ENCODE measurements at places on chromosomes 16 and 17.

DNA sequence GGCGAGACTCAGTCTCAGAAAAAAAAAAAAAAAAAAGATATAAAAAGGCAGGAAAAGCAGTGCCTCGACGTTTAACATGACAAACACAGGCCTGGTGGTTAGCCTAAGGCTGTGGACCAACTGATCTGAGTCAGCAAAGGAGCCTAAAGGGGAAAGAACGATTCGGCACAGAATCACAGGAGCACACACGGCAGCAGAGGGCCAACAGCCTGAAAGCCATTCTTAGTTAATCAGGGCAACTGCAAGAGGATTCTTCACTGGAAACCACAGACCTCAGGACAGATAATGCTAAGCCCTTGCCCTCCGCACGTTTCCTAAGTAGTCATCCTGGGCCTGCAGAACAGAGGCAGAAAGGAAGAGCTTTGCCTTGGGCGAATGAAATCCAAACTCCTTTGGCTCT, 14.7 kb downstream of the TMEM11 start:
- no peak for ATAC-seq

GRCh38 chr16:30700491-30700890, 1.5 kb downstream of the SRCAP start:
- no peak for ATAC-seq

GRCh38 chr17:79593205-79593604, 17.6 kb downstream of the RBFOX3 start:
- no peak for ATAC-seq

DNA sequence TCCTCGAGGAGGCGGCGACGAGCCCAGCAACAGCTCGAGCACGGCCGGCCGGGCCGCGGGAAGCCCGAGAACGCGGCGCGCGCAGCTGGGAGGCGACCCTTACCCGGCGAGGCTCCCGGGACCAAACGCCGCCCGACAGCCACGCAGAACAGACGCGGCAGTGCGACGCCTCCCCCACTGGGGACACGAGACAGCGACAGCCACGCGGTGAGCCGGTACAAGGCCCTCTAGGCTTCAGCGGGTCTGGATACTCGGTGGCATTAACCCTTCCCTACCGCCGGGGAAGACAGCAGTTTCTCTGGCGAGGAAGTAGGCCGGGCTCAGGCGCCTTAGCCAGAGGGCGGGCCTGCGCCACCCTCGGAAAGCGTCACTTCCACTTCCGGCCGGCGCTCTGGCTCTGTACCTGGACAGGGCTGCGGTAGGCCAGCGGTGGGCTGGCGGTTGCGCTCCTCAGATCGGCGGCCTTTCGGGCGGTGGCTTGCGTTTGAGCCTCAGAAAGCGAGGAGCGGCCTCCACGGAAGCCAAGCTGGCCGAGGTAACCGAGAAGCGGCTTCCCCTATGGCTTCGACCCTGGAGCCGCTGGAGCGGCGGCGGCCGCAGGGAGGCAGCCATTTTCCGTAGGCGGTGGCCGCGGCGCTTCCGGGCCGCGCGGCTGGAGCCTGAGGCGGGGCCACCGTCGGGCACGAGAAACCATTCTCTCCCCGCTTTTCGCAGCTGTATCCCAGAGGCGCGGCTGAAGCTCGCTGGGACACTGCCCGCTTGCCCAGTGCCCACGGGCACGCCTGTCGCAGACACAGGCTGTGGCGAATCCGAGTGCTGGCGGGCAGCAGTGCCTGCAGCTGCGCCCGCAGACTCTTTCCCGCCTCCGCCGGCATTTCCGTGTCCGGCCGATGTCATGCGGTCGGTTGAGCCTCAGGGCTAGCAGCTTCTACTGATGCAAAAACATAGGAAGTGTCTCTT, at the start of the genes TIGD7 and ZNF75A:
Gene TIGD7, minus strand, starts transcription at position 322 of the 960 bp plus-strand sequence. CDS start 4,816 bp downstream, outside the sequence.
Gene ZNF75A, plus strand, starts transcription at position 389 of the 960 bp plus-strand sequence. CDS start 2,932 bp downstream, outside the sequence.
- peak; percentile 99 for ATAC-seq

DNA sequence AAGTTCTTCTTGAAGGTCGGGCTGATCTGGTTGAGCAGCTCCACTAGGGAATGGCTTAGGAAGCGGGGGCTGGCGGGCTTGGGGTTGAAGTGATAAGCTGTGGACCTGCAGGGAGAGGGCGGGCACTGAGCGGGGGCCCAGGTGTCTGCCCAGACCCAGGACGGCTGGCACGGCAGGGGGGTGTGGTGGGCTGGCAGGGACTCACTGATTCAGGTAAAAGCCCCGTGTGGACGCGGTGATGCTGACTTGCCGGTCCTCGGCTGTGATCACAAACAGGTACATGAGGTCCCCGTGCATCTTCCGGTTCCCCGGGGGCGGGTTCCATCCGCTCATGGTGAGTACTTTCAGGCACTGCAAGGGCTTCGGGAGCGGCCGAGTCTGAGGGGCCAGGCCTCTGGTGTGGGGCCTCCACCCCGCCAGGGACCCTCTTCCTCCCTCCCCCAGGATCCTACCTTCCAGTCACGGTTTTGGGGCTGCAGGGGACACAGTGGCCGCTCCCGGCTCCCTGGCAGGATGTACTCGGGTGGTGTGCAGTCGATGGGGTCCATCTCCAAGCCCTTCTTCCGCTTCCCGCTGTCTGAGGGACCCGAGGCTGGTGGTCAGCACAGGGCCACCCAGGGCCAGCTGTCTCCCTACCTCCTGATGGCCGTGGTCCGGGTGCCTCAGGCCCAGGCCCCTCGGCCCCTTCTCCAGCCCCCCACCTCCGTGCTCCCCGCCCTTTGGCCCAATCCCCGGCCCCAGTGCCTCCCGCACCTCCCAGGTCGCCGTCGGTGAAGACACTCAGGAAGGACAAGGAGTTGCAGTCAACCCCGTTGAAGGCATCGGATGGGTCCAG, 10.2 kb downstream of the CLUH start:
- peak; percentile 18 for ATAC-seq

DNA sequence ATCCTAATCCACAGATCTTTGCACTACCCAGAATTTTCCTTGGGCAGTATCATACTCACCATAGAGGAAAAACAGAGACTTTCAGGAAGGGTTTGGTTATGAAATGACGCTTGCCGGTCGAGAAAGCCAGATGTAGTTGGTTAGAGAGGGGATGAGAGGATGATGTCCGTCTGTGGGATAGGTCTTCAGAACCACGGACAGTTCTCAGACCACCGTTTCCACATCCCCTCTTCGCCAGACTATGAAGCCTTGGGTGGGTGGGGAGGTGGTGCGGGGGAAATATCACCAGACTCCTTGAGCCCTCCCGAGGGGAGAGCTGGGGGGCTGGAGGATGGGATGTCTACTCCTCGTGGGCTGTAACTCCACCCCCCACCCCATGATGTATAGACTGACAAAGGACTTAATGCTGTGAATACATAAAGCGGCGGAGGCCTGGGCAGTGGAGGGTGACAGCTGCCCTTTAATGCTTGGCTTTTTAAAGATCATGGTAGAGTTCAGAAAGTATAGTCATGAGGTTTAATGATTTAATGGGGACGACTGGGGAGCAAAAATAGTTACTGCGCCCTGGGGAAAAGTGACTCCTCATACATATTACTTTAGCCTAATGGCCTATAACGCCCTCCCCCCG, 96.6 kb downstream of the MRM1 start:
- no peak for ATAC-seq

DNA sequence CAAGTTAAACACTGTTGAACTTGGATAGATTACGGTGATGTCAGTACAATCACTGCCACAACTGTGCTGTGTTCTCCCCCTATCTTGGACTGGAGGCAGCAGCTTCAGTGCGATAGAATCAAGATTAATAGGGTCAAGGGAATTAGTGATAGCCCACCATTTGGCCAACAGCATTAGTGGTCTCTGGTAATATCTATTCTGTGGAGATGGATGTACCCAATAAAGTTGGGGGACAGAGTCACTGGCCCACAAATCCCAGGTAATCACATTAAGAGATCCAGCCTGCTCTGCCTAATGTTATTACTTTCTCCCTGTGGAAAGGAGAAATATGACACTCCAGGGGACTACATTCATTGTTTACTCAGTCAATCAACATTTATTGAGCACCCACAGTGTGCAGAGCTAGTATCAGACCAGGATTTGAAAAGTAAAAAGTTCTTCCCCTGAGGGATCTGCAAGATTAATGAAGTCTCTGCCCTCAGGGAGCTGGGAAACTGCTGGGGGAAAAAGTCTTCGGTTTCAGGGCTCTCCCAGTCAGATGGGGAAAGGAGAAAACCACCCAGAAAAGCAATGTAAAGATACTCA, 23.6 kb upstream of the ATP5MC1 start:
- no peak for ATAC-seq

DNA sequence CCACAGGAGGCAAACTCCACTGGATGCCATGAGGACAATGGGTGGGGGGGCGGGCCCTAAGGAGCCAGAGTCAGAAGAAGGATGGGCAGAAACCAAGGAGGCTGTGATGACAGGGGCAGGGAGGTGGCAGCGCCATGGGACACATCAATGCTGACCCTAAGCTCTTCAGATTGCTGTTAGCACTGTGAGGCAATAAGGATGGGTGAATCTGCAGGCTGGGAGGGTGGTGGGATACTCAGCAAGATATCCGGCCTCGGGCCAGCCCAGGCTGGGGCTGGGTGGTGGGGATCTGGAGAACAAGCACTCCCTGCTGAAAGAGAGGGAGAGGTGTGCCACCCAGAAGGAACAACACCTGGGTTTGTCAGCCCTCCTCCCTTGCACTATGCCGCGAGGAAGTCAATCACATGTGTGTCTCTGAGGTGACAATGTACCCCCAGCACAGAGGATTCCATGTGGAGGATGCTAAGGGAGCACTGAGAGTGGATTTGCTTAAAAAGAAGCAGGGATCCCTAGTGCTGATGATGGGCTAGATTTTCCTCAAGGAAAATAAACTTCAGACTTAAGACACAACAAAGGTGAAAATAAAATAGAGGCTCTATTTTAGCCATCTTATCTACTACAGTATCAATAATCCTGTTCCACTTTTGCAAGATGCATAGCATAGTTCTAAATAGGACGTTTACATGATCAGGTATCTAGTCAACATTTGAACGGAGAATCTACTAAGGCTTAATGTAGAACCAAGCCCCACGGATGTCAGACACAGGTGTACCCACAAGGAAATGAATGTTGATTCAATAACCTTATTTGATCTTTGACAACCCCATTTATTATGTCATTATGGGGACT, 22.6 kb downstream of the SMPD3 start:
- no peak for ATAC-seq

- peak; percentile 79 for ATAC-seq
Measured at GRCh38 chr16:23435500-23435899, 17.5 kb downstream of the COG7 start.

GRCh38 chr16:75965504-75966374, 239.4 kb upstream of the CPHXL start:
- no peak for ATAC-seq

DNA sequence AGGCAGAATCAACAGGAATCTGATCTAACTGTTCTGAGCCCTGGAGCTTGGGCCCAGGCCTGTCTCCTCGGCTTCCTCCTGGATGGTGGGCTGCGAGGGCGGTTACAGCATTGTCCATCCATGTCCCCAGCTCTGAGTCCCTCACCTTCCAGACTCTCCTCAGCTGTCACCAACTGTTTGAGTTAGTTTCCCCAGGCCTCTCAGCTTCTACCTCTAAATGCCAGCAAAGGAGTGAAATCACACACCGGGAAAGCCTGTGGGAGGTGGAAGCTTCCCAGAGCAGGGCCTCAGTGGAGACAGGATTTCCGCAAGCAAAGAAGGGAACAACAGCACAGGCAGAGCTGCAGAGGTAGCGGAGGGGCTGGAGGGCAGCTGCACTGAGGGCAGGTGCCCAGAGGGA, 9.4 kb upstream of the PRPSAP2 start:
- ATAC-seq: no peak

GRCh38 chr17:67026341-67026740, 18.0 kb upstream of the CACNG1 start:
- ATAC-seq: no peak

GRCh38 chr17:21200590-21201297, 13.2 kb downstream of the TMEM11 start:
- ATAC-seq: no peak

- no peak for ATAC-seq
Measured at GRCh38 chr16:17177242-17177958, 293.4 kb downstream of the XYLT1 start.

GRCh38 chr17:17508019-17508535, 11.9 kb upstream of the RASD1 start:
- no peak for ATAC-seq

All from stimulated activated memory B cell treated with anti-CD40 and anti-IgM and Interleukin-4, amounts not matched to agents 10 μg/mL and 1 μg/mL and 100 μg/mL, for 72 hours (primary cell).